T-helper 1 cell treated with Interleukin-12 subunit alpha and Interleukin-12 subunit beta and Interleukin-4 antibody, amounts not matched to agents 30 ng/mL and 1 ng/mL, for 36 hours (primary cell): ENCODE measurements at places on chromosomes 13 and 19. TPM values are rescaled to one million over a fixed set of nuclear protein-coding genes. Genes with fewer than 3 reads are reported as not detected.

The RPS5 gene
- total RNA-seq = 894 and 904 TPM in 2 replicates

The ZNF578 gene
- total RNA-seq = 0.22 and 0.37 TPM in 2 replicates

The PSG6 gene
- not detected in 2 replicates for total RNA-seq

The TMPRSS9 gene
- not detected in 2 replicates for total RNA-seq

The KIR2DL1 gene
- not detected in 2 replicates for total RNA-seq

The NXNL1 gene
- not detected in 2 replicates for total RNA-seq

The LONP1 gene
- total RNA-seq = 82.2 and 82.9 TPM in 2 replicates

The CNN1 gene
- total RNA-seq = not detected in 2 replicates

The ZNF90 gene
- total RNA-seq = 4.1 TPM in 2 replicates

The DAND5 gene
- 0.10 TPM in 1 of 2 replicates, not detected in the other for total RNA-seq

The IL17D gene
- not detected in 2 replicates for total RNA-seq

The AMER2 gene
- not detected in 2 replicates for total RNA-seq

The MBD3L2 gene
- not detected in 2 replicates for total RNA-seq

The ZNF226 gene
- 20.0 and 20.6 TPM in 2 replicates for total RNA-seq

The SIN3B gene
- 41.0 and 43.6 TPM in 2 replicates for total RNA-seq

The ANGPTL8 gene
- total RNA-seq = not detected in 2 replicates

The FGF14 gene
- not detected in 2 replicates for total RNA-seq

The ANGPTL4 gene
- total RNA-seq = 0.68 and 0.74 TPM in 2 replicates

The PTGER1 gene
- 0.39 and 0.41 TPM in 2 replicates for total RNA-seq

The ZNF135 gene
- total RNA-seq = 0.12 TPM in 1 of 2 replicates, not detected in the other

The NTF4 gene
- total RNA-seq = not detected in 2 replicates

The OR10H4 gene
- total RNA-seq = not detected in 2 replicates

The OR4F17 gene
- not detected in 2 replicates for total RNA-seq

The SMIM44 gene
- not detected in 2 replicates for total RNA-seq

The KXD1 gene
- 100.0 and 102 TPM in 2 replicates for total RNA-seq

The FCGBP gene
- total RNA-seq = 18.0 and 21.0 TPM in 2 replicates

The TEX26 gene
- not detected in 2 replicates for total RNA-seq

The SLITRK1 gene
- total RNA-seq = not detected in 2 replicates

The ADAMTSL5 gene
- 2.5 and 3.2 TPM in 2 replicates for total RNA-seq

The CCNA1 gene
- total RNA-seq = 3.3 and 3.8 TPM in 2 replicates

The PALM gene
- total RNA-seq = not detected in 2 replicates

The PNMA8B gene
- total RNA-seq = not detected in 2 replicates

The CCDC70 gene
- total RNA-seq = not detected in 2 replicates

The TNNT1 gene
- not detected in 2 replicates for total RNA-seq

The MEIS3 gene
- not detected in 2 replicates for total RNA-seq

The KIR3DL1 gene
- total RNA-seq = 0.17 TPM in 1 of 2 replicates, not detected in the other

The ZNF528 gene
- total RNA-seq = 12.4 and 14.1 TPM in 2 replicates

The GIPR gene
- total RNA-seq = 4.2 and 5.3 TPM in 2 replicates

The RNU6-9 gene
- not detected in 2 replicates for total RNA-seq

The CFAP97D2 gene
- total RNA-seq = 0.42 TPM in 1 of 2 replicates, not detected in the other

The TSHZ3 gene
- 2.2 and 2.9 TPM in 2 replicates for total RNA-seq

The ETV2 gene
- total RNA-seq = 0.59 TPM in 1 of 2 replicates, not detected in the other

The PSG3 gene
- not detected in 2 replicates for total RNA-seq

The NLRP7 gene
- 0.12 and 0.20 TPM in 2 replicates for total RNA-seq

The SOX1 gene
- total RNA-seq = not detected in 2 replicates

The CCL25 gene
- 0.59 and 0.91 TPM in 2 replicates for total RNA-seq

The COPE gene
- 287 and 295 TPM in 2 replicates for total RNA-seq

The RASIP1 gene
- total RNA-seq = 0.10 and 0.15 TPM in 2 replicates

The PSG7 gene
- not detected in 2 replicates for total RNA-seq

The COX6B2 gene
- 0.44 and 0.51 TPM in 2 replicates for total RNA-seq

The NCAN gene
- 0.05 TPM in 1 of 2 replicates, not detected in the other for total RNA-seq

The BCL2L12 gene
- total RNA-seq = 58.4 and 62.9 TPM in 2 replicates

The ZNF701 gene
- 26.8 and 29.1 TPM in 2 replicates for total RNA-seq

The CIRBP gene
- 208 and 213 TPM in 2 replicates for total RNA-seq

The NECTIN2 gene
- 0.34 TPM in 1 of 2 replicates, not detected in the other for total RNA-seq
